ENCODE measurements at places on chromosomes 6 and 20.

- no peak for DNase-seq
Measured at GRCh38 chr6:133243723-133244305, 2.7 kb downstream of the EYA4 start.

GRCh38 chr6:97014595-97014994 lies 90.1 kb downstream of the KLHL32 start:
- DNase-seq = no peak

DNA sequence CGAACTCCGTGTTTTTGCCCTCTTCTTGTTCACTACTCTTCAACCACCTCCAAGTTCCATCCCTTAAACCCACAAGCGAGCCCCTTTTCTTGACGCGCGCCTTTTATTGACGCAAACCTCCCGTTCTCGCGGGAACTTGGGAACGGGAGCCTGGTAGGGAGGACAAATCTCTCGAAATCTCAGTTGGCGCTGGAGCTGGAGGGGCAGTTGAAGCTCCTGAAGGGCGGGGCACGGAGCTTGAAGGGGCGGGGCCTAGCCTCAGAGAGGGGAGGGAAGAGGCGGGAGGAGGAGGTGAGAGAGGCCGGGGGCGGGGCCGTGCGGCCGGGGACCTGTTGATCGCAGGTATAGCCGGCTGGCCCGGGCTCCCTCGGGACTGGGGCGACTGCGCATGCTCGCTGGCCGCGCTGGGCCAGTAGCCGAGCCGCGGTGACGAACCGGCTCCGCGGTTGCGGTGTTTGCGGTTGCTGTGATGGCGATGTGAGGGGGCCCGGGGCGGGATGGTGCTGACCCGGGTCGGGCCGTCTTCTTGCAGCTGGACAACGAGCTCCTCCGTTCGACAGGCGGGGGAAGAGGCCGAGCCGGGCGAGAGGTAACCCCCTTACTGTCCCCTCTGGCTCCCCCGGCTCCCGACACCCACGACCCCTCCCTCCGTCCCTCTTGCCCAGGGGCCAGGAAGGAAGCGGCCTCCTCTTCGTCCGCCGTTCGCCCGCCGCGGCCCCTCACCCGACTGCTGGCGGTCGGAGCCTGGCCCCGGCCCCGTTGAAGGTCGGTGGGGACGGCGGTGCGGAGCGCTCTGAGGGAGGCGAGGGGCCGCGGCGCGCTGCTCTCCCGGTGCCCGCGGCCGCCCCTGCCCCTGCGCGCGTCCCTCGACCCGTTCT lies at the start of gene FAM135A:
Gene FAM135A (plus strand): TSS at position 395 of the 878 bp plus-strand sequence. CDS start 14,835 bp downstream, outside the sequence.
- DNase-seq = peak; percentile 97

GRCh38 chr6:68126089-68126749 lies 508.9 kb upstream of the ADGRB3 start:
- no peak for DNase-seq

GRCh38 chr6:41943456-41943855 lies 1.8 kb upstream of the CCND3 start:
- DNase-seq = no peak

DNA sequence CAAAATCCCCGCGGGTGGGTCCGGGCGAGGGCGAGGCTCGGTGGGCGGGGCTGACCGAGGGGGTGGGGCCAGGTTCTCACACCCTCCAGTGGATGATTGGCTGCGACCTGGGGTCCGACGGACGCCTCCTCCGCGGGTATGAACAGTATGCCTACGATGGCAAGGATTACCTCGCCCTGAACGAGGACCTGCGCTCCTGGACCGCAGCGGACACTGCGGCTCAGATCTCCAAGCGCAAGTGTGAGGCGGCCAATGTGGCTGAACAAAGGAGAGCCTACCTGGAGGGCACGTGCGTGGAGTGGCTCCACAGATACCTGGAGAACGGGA lies 809 bp downstream of the HLA-G start:
- DNase-seq = no peak

GRCh38 chr6:109166673-109167072 lies 71.4 kb downstream of the CEP57L1 start:
- peak; percentile 71 for DNase-seq

DNA sequence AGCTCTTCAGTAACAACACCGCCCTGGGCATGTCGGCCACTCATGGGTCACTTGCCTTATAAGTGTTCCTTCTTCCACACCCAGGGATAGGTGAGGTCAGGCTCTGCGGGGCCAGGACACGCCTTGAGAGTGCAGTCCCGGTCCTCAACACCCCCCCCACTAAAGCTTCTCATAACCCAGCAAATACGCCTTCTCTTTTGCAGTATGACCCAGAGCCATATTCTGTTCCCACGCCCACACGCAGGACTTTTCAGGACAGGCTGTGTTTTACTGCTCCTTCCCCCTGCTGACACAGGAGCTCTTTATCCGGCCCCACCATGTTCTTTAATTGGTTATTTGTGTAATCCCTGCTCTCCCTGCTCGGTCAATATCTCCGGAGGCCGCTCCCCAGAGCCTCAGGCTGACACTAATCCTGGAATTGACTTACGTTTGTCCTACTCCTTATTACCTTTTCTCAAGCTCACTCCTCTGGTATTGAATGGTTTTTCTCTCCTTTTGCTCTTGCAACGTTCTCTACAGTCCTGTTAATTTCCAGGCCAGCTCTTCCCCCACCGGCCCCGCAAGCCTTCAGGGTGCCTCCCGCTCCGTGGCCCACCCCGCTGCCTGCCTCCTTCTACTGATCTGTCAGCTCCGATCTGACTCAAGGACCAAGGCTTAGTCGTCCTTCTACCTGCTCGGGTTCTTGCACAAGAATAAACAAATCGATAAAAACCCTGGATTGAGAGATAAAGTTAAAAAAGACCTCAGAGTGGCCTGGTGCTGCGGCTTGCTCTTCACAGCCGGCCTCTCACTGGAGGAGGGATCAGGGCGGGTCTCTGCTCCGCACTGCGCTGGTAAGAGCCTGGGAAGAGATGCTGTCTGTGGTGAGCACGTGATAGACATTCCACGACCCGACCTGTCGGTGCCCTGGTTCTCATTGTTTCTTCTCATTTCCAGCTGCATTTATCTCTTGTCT lies 357.5 kb downstream of the ZFAND3 start:
- DNase-seq = no peak

GRCh38 chr6:35691027-35691824 lies 2.5 kb upstream of the FKBP5 start:
- peak; percentile 67 for DNase-seq

DNA sequence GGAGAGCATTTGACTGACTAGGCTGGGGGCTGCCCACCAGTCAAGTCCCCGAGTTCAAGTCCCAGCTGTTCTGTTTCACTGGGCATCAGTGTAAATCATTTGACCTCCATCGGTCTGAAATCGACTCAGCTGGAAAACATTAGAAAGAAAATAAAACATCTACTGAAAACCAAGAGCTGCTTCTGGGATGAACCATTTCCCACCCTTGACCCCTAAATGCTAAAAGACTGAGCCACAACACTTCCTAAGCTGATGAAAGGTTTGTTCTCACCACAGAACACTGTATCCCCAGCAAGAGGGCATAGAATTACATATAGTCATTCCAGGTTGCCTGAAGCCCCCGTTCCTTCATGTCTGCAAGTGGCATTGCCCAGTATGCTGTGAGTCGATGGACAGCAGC lies 237.0 kb upstream of the TAB2 start:
- DNase-seq = no peak

DNA sequence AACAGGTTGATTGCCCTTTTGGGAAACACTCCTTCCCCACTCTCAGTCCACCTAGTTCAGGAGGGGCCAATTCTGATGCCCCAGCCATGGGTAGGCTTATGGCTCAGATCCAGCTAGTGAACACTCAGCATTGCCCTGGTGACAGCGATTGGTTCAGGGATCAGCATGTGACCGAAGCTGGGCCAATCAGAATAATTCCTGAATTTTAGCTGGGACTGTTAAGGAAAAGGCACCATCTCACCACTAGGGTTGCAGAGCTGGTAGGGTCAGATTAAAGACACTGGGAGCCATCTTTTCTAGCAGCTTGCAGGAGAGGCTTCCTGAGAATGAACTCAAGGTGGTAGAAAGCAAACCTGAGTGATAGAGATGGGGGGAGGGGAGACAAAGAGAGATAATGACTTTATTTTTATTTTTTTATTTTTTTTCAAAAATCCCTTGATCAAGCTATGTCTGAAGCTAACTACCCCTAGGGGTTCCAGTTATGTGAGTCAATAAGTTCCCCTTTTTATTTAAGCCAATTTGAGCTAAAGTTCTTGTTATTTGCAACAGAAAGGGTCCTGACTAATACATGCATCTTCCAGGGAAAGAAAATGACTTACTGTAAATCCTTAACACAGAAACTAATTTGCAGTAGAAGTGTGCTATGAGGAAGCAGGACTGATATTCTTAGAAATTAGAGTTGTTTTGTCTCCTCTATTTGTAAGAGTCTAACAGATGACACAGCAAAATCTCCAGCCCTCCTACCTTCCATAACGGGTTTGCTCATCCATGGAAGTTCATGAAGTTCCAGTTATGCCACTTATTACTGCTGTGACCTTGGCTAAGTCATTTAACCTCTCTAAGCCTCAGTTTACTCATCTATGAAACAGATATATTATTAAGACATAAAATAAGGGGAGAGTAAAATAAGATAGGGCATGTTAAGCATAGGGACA lies 44.7 kb downstream of the EYA2 start:
- DNase-seq = peak; percentile 44

DNA sequence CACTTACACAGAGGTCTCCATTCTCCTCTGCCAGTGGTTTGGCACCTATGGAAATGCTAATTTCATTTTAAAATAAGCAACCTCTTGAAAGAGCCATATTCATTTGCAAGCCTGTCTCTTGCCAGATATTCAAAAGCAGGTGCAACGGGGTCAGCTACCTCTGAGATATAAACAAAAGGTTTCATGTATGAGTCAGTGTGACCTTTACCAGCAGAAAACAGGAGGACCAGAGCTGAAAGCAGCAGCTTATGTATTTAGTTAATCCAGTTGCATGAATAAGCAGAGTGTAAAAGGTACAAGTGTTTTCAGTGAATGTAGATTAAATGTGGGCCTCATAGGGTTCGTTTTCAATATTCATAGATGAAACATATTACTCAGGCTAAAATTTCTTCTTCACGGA lies 56.0 kb downstream of the TENT5A start:
- DNase-seq = no peak

DNA sequence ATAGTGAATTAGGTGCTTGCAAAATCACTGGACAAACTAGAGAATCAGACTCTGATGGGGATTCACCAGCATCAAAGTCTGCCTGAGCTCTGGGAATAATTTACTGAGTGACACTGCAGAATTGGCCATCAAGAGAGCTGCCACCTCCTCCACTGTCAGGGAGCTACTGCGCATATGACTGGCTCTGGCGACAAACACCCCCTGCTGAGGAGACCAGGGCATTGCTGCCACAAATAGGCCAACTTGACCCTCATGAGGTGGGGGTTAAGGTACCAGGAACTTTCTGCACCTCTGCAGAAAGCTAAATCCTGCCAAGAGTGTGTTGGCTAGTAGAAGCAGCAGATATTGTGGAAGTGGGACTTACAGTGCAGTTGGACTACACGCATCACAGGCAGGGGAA lies 88.0 kb downstream of the CDS2 start:
- DNase-seq = peak; percentile 9

- DNase-seq = no peak
Measured at GRCh38 chr6:31610968-31611367, 4.1 kb upstream of the AIF1 start.

DNA sequence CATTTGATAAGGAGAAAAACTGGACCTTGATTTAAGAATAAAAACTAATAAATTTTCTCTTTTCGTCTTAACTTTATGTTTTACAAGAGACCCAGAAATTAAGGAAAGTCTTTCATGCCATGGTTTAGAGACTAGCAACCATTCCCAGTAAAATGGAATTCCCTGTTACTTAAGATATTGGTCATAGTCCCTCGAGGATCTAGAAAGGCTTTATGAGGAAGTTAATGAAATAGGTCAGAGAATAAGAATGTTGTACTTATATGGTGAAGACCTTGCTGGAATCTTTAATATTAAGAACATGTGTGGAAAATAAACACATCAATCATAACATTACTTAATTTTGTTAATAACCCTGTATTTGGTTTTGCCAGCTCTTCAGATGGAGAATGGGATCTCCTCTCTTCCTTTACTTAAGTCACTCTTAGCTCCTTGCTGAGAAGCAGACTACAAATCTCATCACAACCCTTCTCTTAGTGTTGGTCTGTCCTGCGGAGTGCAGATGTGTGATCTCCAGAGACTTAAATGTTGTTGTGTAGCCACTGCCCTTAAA lies 382.9 kb downstream of the QKI start:
- no peak for DNase-seq

GRCh38 chr20:36343641-36344040 lies 37.5 kb downstream of the DLGAP4 start:
- no peak for DNase-seq

GRCh38 chr6:92777146-92777740 lies 642.1 kb downstream of the EPHA7 start:
- peak; percentile 33 for DNase-seq

GRCh38 chr6:50822078-50822476 lies 3.4 kb downstream of the TFAP2B start:
- DNase-seq = no peak

DNA sequence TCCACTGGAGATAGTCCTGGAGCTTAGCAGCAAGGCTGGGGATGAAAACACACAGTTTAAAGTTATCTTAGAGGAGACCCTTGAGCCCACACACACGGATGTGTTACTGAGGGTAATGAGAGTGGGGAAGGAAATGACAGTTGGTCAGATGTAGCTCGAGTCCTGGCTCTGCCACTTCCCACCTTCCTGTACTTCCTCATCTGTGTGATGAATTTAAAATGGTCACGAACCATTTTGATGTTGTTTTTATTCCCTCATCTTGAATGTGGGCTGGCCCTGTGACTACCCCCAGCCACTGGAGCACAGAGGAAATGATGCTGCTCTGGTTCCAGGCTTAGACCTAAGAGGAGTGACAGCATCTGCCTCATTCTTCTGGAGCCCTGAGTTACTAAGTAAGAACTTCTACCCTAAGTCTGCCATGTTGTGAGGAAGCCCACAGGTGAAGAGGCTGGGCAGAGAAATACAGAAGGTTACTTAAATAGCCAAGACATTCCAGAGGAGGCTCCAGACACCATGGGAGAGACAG lies 141.2 kb downstream of the NRN1 start:
- DNase-seq = no peak

GRCh38 chr6:32932132-32932868 lies 8.5 kb downstream of the HLA-DMB start:
- no peak for DNase-seq

DNA sequence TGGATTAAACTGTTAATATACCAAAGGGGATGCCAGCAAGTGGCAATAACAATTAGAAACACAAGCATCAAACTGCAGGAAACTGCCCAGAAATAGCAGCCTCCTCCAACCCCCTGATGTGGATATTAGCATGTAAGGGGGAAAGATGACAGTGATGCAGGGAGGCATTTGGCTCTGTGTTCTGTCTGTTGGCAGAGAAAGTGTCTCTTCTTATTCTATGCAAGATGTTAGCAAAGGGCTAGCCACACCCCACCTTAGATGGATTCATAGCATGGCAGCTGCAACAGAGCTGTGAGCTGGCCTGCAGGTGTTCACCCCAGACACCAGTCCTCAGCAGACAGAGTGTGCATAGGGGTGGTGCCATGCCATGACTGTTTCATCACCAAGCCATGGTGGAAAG lies 38.0 kb downstream of the SCP2D1 start:
- DNase-seq = no peak

DNA sequence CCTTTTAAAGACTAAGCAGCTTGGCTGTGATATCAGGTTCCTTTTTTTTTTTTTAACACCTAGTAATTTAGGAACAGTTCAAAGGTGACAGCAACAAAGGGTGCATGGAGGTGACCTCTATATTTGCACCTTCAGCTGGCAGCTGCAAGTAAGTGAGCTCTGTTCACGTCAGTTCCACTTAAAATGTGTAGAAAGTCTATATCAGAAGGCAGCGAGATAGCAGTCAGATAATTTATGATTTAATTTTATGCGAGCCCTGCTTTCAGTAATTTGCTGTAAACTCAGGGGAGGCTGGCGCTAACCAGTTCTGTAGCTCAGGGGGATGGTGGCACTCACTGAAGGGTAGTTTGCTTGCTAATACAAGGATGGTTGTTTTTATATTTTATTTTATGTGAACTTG lies 602.8 kb upstream of the MMS22L start:
- DNase-seq = no peak
